ENCODE measurements at places on chromosomes 11 and 22. TPM values are rescaled to one million over a fixed set of nuclear protein-coding genes. Genes with fewer than 3 reads are reported as not detected.

Gene FAM83F
- total RNA-seq, result 25.9 TPM

Gene SCGB1D2
- not detected for total RNA-seq

Gene CARD18
- total RNA-seq, result 0.78 TPM

Gene CRYBB1
- total RNA-seq, result not detected

Gene BUD13
- 22.7 TPM for total RNA-seq

Gene POU2AF2
- not detected for total RNA-seq

Gene BRSK2
- total RNA-seq, result 0.18 TPM

Gene CATSPERZ
- 0.44 TPM for total RNA-seq

Gene KCNE3
- 0.07 TPM for total RNA-seq

Gene POLR2F
- total RNA-seq, result 101 TPM

Gene MRGPRX4
- total RNA-seq, result not detected

Gene TRIM29
- total RNA-seq, result 190 TPM

Gene TMPRSS4
- 1.1 TPM for total RNA-seq

Gene TMPRSS5
- total RNA-seq, result 0.14 TPM

Gene DGAT2
- 1.2 TPM for total RNA-seq

Gene PANX1
- total RNA-seq, result 69.4 TPM

Gene CFAP300
- 3.5 TPM for total RNA-seq

Gene CHCHD10
- 29.9 TPM for total RNA-seq

Gene PGA3
- total RNA-seq, result not detected

Gene SYTL2
- 1.3 TPM for total RNA-seq

Gene FREY1
- 0.14 TPM for total RNA-seq

Gene AGBL2
- total RNA-seq, result 0.63 TPM

Gene MRPL17
- total RNA-seq, result 78.7 TPM

Gene F2
- total RNA-seq, result not detected

Gene RTN4RL2
- 0.10 TPM for total RNA-seq

Gene CD6
- 0.14 TPM for total RNA-seq

Gene PAX6
- total RNA-seq, result not detected

Gene SAA4
- not detected for total RNA-seq

Gene SERHL2
- 0.88 TPM for total RNA-seq

Gene DTX4
- total RNA-seq, result 5.7 TPM

Gene ATG16L2
- total RNA-seq, result 13.1 TPM

Gene MYOD1
- not detected for total RNA-seq

Gene OR52I1
- total RNA-seq, result not detected

Gene LINC01488
- not detected for total RNA-seq

Gene SYCE3
- not detected for total RNA-seq

Gene QSER1
- total RNA-seq, result 28.7 TPM

Gene OR52N4
- total RNA-seq, result not detected

Gene PEX26
- total RNA-seq, result 29.1 TPM

Gene TMA7B
- not detected for total RNA-seq

Gene PIK3IP1
- 6.1 TPM for total RNA-seq

Gene LRRC55
- total RNA-seq, result not detected

Gene DGCR2
- 43.1 TPM for total RNA-seq

Gene MMP13
- total RNA-seq, result not detected

Gene MADD
- 15.3 TPM for total RNA-seq

Gene ROBO4
- 1.5 TPM for total RNA-seq

Gene IGSF22
- total RNA-seq, result 0.46 TPM

Gene MYEOV
- 3.0 TPM for total RNA-seq

Gene ZNF215
- total RNA-seq, result 7.5 TPM

Gene MIAT
- 0.28 TPM for total RNA-seq

Gene SPDYC
- total RNA-seq, result not detected

Gene CLDN5
- total RNA-seq, result not detected

Gene OR11H1
- total RNA-seq, result not detected

Gene PHOX2A
- not detected for total RNA-seq

Gene MB
- not detected for total RNA-seq

Gene DKK3
- 271 TPM for total RNA-seq

Gene KIRREL3
- 0.03 TPM for total RNA-seq

Gene SAA2
- not detected for total RNA-seq

Gene ACR
- total RNA-seq, result not detected
